ENCODE measurements at places on chromosomes 1 and 21.

GRCh38 chr1:96764469-96764868 lies 42.9 kb downstream of the PTBP2 start:
- no peak for DNase-seq

DNA sequence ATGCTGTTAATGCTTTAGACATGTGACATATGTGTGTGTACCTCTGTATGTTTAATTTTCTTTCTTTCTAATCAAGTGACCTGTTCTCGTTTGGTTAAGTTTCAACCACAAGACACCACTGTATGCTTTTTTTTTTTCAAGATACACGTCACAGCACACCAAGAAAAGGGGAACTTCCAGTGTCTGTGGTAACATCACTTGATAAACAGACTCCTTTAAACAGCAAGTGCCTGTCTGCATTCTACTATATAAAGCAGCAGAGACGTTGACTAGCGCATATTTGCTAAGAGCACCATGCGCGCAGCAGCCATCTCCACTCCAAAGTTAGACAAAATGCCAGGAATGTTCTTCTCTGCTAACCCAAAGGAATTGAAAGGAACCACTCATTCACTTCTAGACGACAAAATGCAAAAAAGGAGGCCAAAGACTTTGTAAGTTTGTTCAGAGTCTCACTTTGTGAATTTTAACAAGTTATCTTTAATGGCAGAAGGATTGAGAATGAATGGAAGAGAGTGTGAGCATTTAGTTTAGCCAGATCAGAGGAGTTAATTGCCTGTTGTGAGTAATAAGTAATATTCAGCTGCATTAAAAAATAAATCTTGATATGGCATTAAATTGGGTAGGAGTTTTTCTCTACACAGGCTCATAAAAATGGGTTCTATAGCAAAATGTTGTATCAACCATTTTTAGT lies at the start of gene RGS1:
Gene RGS1, plus strand, starts transcription at position 275 of the 691 bp plus-strand sequence. Its CDS starts 20 bp downstream, at position 295.
- peak; percentile 76 for DNase-seq

DNA sequence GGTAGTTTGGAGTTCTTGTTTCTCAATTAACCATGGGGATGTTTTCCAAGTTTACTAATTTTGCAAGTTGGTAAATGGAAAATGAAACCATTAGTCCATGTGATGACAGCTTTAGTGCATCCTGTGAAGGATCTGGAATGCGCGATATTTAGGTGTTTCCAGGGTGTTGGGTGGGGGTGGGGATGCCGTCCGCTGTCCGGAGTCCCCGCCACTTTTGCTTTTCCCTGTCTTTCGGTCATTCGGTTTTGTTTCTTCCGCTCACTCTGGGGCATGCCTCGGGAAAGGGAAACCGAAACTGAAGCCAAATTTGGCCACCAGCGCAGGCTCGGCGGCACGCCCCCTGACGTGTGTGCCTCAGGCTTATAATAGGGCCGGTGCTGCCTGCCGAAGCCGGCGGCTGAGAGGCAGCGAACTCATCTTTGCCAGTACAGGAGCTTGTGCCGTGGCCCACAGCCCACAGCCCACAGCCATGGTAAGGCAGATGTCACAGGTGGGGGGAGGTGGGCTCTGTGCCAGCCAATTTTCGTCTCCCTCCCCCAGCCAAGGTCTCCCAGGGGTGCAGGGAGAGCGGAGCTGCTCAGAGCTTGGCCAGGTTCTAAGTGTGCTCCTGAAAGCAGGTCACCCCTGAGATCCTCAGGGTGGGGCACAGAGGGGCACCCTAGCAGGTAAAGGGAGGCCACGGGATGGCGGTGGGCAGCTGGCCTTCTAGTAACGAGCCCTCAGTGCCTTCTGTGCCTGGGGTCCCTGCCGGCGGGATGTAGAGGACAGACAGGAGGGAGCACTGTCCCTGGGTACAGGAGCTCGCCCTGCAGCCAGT lies at the start of gene ISG15:
Gene ISG15, plus strand, starts transcription at position 393 of the 817 bp plus-strand sequence. Its CDS starts 77 bp downstream, at position 470.
- peak; percentile 90 for DNase-seq

DNA sequence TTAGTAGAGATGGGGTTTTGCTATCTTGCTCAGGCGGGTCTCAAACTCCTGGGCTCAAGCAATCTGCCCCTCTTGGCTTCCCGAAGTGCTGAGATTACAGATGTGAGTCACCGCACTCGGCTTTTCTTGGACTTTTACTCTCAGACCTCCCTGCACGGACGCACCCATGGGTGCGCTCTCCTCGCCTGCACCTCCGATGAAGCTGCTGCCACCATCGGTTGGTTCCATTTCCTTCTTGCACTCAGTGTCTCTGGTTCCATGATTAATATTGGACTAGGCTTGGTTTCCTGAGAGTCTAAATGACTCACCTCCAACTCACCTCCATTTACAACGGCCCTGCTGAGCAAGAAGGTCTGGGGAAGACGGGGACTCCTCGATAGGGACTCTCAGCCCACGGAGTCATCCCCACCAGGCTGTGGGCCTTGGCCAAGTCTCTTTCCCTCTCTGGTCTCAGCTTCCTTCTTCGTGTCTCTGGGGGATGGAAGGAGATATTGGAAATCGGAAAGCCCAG lies 6.7 kb upstream of the TNFRSF8 start:
- no peak for DNase-seq

DNA sequence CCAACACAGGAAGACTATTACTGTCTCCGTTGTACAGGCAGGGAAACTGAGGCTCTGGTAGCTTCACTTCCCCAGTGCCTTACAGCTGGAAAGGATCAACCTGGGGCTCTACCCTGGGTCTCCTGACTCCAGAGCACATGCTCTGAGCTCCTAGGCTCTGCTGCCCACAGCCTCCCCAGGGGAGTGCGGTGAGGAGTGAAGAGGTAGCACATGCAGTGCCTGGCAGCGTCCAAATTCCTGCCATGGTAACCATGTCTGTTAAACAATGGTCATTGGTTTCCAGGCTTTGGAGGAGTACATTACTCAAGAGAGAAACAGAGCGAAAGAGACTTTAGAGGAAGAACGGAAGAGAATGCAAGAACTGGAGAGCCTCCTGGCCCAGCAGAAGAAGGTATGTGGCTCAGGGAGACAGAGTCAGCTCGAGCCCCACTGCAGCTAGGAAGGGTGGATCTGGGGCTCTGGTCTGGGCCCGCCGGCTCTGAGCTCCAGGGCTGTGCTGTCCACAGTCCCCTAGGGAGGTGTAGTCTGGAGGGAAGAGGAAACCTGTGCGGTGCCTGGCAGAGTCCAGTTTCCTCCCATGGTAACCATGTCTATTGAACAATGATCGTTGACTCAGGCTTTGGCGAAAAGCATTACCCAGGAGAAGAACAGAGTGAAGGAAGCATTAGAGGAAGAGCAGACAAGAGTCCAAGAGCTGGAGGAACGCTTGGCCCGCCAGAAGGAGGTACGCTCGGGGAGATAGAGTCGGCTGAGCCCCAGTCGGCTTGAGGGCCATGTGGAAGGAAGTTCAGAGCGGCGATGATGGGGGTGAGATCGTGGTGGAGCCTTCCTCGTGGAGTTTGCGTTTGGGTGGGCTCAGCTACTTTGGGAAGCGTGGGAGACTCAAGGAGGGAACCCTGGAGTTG lies 64.6 kb upstream of the EFHD2 start:
- DNase-seq: no peak

DNA sequence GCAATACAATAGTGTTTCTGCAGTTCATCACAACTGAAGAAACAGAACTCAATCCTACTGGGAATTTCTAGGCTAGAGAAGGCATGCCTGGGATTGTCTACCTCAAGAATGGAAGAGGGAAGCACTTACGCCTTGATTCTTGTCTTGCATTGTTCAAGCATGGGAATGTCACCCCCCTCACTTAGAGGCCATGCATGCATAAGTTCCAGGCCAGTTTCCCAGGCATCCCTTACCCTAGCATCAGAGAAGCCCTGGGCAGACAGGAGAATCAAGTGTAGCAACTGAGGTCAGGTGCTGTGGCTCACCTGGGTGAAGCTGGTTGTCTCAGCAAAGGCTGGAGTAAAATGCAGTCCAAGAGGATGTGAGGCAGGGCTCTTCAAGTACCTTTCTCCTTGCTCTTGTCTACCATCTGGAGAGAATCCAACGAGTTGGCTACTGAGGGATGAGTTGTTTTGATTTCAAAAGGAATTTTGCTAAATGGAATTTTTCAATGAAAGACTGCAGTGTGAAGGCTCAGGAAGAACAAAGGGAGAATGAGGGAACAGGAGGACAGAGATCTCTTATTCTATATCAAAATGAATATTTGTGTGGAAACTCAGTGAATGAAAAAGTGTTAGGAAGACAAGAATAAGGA lies 174.3 kb downstream of the NEK7 start:
- DNase-seq: no peak

GRCh38 chr1:201559679-201560162 lies 20.8 kb downstream of the NAV1 start:
- peak; percentile 58 for DNase-seq

DNA sequence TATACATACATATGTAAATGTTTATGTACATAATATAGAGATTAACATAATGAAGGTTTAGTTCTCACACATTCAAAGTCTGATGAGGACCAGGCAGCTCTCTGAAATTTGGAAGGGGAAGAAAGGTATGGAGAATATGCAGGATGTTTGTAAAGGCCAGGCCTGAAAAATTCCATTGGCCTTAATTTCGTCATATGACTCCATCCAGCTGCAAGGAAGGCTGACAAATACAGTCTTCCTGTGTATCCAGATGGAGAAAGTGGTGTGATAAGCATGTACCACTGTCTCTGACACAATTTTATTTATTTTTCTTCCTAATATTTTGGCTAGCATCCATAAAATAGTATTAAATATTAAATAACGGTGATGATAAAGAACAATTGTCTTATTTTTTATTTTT lies 6.3 kb upstream of the SGIP1 start:
- DNase-seq: no peak

DNA sequence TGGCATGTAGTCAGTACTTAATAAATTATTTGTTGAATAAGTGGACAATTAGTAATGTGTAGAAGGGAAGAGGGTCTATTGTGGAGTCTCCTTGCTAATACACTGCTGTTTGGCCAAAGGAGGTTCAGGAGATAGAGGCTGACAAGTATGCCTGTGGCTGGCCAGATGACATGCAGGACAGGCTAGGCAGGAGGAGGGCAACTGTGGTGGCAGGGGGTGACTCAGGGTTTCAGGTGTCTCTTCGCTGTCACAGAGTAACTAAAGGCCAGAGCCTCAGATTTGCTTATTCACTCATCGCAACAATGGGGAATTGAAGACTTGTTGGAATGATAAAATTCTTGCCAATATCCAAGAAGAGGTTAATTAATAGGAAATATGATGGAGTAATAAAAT lies 33.1 kb downstream of the THRAP3 start:
- DNase-seq: no peak

GRCh38 chr1:30726236-30726635 lies 2.9 kb upstream of the MATN1 start:
- no peak for DNase-seq

GRCh38 chr1:23354245-23354644 lies 10.2 kb upstream of the HNRNPR start:
- DNase-seq: no peak

GRCh38 chr1:85279458-85280080 lies 3.1 kb upstream of the BCL10 start:
- DNase-seq: no peak

- DNase-seq: no peak
Observed at GRCh38 chr21:35942211-35943144, 117.8 kb downstream of the SETD4 start.

GRCh38 chr1:87979079-87979478 lies 650.4 kb downstream of the LMO4 start:
- no peak for DNase-seq

All from CD4-positive, alpha-beta T cell treated with Interferon gamma for 1 hour (primary cell).